ENCODE measurements at places on chromosomes 16 and 17.

- no peak for DNase-seq
Measured at GRCh38 chr17:79017546-79018369, 6.2 kb upstream of the C1QTNF1 start.

DNA sequence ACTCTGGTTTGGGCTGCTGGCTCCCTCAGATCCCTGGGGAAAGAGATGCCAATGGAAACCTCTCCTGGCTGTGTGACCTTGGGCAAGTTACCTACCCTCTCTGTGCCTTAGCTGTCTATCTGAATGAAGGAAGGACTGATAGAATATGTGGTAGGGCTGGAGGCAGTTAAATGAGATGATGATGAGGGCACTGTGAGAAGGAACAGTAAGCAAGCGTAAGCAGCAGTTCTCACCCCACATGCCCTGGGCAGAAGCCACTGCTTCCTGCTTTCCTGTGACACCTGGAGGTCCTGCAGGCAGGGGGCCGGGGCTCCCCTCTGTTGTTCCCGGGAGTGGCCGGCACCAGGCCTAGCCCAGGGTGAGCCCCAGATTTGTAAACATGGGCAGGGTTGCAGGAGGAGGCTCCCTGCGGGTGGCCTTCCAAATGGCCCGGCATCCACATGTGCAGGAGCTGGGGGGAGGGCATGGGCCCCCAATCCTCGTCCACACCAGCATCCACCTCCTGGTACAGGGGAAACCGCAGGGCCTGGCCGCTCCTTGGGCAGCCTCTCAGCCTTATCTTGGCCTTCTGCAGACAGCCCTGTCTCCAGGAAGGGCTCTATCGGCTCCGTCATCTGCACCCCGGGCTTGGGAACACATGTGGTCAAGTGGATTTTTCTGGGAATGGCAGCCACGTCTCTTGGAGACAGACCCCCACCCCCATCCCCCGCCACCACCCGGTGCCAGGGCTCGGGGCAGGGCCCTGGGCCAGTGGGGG lies 235.6 kb upstream of the GSE1 start:
- no peak for DNase-seq

- no peak for DNase-seq
Measured at GRCh38 chr17:1552932-1553331, 9.7 kb downstream of the PITPNA start.

DNA sequence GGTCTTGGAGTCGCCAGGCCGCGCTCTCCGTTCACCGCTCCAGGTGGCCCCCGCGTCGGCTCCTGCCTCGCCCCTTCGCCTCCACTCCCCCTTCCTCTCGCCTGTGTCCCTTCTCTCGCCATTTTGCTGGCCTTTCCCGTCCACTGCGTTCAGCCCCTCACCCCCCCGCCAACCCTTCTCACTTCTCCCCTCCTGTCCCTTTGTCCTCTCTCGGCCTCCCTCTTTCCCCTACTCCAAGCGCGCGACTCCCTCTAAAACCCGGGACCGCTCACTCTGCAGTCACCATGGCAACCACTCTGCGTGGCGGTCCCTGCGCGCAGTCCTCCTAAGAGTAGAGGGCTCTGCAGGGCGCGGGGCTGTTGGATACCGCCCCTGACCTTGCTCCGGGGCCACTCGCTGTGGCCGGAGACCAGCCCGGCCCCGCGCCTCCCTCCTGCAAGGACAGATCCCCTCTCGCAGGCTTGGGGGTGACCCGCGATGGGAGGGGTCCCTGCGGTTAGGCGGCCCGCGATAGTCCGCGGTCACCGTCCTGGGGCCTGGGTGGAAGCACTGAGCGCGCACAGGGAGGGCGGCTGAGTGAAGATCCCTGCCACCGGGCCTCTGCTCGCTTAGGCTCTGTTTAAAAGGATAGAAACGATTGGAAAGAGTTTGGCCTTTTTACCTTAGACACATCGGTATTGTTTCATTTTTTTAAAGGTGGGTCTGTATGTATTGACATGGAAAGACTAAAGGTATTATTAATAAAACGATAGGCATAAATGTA lies 454 bp downstream of the CCDC40 start:
- no peak for DNase-seq

DNA sequence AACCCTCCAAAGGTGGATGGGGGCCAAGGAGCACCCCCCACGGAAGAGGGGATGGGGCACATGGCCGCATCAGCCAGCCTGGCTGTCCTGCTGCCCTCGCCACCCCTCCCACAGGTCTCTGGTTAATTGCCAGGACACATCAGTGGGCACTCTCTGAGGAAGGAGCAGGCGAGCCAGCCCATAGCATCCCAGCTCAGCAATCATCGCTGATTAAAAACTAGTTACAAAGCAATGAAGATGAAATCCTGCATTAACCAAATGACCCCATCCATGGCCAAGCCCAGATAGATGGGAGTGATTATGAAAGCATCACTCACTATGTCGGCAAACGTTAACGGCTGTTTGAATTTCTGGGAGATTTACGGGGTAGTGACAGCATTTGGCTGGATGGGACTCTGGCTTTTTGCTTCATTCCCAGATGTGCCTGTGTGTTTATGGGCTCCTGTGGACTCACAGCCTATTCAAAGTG lies 45.3 kb downstream of the CCDC182 start:
- no peak for DNase-seq

- DNase-seq: peak; percentile 24
Measured at GRCh38 chr17:67829331-67829730, 4.0 kb downstream of the BPTF start.

- DNase-seq: no peak
Measured at GRCh38 chr17:43365356-43365755, 33.4 kb upstream of the ARL4D start.

GRCh38 chr17:49630113-49630900 lies 47.6 kb downstream of the SPOP start:
- DNase-seq: no peak

GRCh38 chr17:46814446-46814845 lies 4.0 kb downstream of the WNT3 start:
- DNase-seq: no peak

GRCh38 chr17:82232876-82233785 lies 4.3 kb downstream of the SLC16A3 start:
- DNase-seq: no peak

DNA sequence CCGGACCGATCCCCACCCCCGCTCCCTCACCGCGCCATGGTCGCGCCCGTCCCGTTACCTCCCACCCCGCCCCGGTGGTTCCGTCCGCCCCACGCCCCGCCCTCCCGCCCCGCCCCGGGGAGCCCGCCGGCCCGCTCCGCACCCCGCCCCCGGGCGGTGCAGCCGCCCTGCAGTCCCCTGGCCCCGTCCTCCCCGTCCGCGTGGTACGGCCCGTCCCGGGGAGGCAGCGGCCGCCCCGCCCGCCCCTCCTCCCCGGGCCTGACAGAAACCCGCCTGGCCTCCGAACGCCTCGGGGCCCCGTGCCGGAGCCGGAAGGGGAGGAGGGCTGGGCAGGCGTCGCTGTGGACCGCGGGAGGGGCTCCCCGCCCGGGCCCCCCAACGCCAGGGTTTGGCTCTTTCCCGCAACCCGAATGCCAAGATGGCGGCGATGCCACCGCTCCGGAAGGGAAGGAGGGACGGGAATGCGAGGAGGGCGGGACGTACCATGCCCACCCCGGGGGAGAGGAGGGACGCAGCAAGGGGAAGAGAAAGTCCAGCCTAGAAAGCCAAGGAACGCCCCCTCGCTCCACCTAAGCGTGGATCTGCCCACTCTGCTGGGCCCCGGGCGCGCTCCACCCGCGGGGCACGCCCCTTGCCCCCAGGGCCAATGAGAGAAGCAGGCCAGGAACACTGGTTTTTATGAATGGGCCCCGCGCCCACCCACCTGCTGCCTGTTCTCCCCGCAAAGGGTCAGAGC lies at the start of gene PIP4K2B:
TSS of gene PIP4K2B (minus strand) at position 56 of the 736 bp plus-strand sequence. CDS start 132 bp downstream, outside the sequence.
- DNase-seq: peak; percentile 86

DNA sequence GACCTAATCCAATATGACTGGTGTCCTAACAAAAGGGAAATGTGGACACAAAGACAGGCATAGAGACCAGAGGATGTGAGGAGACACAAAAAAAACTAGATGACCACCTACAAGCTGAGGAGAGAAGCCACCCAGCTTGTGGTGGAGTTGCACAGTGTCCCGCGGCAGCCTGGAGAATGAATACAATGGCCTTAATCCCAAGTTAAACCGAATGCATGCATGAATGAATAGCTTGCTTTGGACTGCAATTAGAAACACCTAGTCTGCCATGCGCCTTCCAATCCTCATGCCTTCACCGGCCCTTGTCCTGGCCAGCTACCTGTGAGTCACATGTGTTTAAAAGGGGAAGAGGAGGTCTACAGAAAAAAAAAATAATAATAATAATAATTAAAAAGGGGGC lies 72.0 kb downstream of the CNGB1 start:
- no peak for DNase-seq

DNA sequence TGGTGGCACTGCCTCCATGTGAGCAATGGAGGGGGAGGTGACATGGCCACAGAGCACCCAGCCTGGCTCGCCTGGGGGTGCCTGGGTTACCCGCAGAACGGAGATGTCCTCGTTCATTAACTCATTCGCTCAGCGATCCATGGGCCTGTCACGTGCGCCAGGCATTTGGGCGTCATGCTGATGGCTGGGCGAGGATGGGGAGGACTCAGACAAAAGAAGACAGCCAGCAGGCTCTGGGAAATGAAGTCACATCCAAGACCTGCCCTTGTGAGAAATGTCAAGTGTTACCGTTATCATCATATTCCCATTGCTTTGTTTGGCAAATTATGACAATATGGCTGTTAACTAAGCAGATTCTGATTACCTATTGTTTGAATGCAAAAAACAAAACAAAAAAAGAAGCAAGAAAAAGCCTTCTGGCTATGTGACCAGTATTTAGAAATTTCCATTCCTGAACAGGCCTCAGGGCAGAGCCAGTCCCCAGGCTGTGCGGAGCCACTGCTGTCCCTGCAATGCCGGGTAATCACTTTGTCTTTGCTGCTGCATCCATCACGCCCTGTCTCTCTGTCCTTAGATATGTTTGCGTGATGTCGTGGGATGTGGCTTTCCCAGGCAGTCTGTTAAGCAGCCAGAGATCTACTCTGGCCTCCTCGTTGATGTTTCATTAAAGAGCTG lies 57.9 kb downstream of the CMIP start:
- no peak for DNase-seq

GRCh38 chr17:58060596-58061191 lies 22.5 kb upstream of the DYNLL2 start:
- DNase-seq: no peak

- no peak for DNase-seq
Measured at GRCh38 chr17:37694734-37695133, 50.1 kb downstream of the HNF1B start.

Data from stimulated activated CD4-positive, alpha-beta T cell treated with anti-CD3 and anti-CD28 coated beads, Interleukin-15, amount 100 ng/mL, for 48 hours (primary cell).